Activated CD4-positive, alpha-beta T cell treated with anti-CD3 and anti-CD28 coated beads for 4 hours (primary cell): ENCODE measurements at places on chromosomes 5 and 9.

GRCh38 chr5:178866946-178867345, 7.2 kb downstream of the ZNF354B start:
- DNase-seq = no peak

DNA sequence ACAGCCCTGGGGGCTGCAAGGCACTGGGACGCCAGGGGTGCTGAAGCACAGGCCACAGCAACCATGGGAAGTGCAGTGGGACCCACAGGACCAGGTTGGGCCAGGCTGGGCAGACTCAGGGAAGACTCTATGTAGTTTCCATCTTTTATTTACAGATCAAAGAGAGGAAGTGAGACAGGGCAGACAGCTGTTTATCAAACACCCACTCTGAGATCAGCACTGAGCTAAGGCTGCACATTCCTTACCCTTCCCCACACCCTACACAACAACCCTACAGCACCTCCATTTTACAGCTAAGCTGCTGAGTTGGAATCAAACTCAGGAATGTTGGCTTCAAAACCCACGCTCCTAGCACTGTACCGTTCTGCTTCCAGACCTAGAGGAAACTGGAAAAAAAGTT, 19.8 kb downstream of the BARHL1 start:
- no peak for DNase-seq

DNA sequence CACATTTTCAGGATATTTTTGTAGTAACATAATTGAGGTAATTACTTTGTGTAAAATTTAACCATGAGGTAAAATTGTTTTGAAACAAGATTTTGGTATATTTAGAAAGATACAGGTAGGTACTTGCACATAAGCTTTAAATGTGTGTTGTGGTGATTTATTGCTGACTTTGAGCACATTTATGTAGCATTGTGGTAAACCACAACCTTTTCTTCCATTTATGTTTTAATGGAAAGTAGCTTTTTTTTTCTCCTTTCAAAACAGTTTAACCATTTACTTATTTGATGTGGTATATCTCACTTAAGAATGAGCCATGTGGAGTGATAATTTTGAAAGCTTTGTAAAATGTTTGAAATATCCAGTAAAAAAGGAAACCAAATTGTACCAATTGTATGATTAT, 35.6 kb downstream of the FCHO2 start:
- no peak for DNase-seq

- no peak for DNase-seq
Measured at GRCh38 chr9:134689321-134690181, 47.9 kb downstream of the COL5A1 start.

DNA sequence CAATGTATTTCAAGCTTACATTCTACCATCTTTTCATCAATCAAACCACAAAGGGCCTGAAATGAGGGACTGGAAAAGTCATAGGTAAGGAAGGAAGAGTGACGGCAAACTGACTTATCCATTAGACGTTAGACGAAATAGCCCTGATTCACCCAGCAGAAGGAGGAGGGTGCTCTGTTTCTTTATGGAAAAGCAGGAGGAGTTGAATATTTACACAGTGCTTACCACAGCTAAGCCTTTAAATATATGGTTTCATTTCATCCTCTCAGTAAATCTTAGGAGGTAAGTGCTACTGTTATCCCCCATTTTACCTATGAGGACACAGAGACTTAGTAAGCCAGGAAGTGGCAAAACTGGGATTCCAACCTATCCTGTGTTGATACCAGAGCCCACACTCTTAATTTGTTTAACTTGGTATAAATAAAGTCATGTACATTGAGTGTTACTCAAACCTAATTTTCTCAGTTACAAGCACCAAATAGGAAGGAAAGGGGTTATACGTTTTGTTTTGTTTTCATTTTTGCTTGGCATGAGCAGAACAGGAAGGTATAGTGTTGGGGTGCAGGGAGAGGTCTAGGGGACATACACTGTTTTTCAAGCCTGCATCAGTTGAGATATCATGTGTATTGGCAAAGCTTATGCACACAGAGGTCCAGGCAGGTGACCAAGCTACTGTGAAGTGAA, 98.1 kb upstream of the IFNK start:
- DNase-seq = no peak

DNA sequence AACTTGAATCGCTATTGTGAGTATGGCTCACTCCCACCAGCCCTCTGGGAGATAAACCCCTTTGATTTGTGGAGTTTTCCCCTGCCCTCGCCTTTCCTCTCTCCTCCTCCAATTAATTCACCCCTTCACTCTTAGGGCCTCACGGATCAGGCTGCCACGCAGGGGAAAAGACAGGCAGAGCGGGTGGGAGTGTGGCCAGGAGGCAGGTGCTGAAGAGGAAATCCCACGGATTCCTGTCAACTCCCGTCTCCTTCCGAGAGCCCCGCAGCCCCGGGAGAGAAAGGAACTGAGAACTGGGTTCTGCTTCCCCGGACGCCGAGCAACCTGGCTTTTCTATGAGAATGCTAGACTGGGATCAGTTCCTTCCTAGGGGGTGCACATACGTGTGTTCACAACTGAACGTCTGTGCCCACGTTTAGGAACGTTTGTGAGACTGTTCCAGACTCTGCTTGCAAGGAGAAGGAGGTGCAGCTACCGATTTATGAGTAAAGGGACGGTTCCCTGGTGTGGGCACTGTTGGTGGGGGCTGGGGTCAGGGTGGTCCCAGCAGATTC, 314.5 kb upstream of the TLE4 start:
- no peak for DNase-seq

DNA sequence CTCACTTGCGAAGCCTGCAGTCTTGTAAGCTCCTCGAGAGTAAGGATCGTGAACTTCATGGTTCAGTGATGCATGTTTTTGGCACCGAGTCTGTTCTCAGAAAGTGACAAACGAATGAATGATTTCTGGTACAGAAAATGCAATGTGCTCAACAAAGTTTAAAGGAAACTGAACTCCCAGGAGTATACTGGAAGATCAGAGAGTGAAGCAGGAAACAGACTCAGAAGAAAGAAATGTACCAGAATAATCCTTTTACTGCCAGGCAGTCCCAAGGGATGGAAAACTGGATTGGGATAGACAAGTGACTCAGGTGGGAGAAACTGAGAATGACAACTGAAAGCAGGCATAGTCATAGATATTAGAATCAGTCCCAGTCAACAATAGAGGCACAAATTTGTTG, 420.6 kb downstream of the CTNND2 start:
- no peak for DNase-seq

DNA sequence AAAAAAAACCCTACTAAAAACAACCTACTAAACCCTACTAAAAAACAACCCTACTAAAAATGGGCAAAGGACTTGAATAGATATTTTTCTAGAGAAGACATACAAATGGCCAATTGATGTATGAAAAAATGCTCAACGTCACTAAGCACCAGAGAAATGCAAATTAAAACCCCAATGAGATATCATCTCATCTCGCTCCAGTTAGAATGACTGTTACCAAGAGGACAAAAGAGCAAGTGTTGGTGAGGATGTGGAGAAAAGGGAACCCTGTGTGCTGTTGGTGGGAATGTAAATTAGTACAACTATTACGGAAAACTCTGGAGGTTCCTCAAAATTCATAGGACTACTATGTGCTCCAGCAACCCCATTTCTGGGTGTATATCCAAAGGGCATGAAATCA, 10.8 kb downstream of the SDHA start:
- DNase-seq = no peak

GRCh38 chr5:140753561-140753960, 32.4 kb upstream of the PCDHA1 start:
- no peak for DNase-seq

GRCh38 chr9:114494776-114495569, 10.3 kb downstream of the WHRN start:
- no peak for DNase-seq

DNA sequence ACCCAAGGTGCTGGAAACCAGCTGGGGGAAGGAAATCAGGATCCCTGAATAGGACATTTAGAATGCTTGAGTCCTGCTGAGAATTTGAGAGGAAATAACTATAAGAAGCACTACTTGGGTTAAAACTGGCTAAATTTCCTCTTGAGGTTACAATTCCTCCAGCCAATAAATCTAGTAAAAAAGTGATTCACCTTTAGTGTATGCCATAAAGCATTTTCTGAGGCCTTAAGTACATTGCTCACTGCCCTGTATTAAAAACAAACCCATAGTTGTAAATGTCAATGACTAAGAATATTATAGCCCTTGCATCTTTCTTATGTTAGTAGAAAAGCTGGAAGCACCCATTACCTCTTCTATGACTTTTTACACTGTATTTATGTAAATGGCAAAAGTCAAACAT, 634.7 kb upstream of the ARRDC3 start:
- DNase-seq = no peak

- no peak for DNase-seq
Measured at GRCh38 chr9:86488794-86489193, 134.6 kb upstream of the TUT7 start.

GRCh38 chr5:126917918-126918614, 112.3 kb downstream of the MARCHF3 start:
- no peak for DNase-seq

- DNase-seq = no peak
Measured at GRCh38 chr5:34719029-34719428, 62.9 kb downstream of the RAI14 start.

GRCh38 chr5:77396017-77396416, 96.1 kb downstream of the WDR41 start:
- DNase-seq = no peak

GRCh38 chr5:112923148-112923917, 1.3 kb upstream of the REEP5 start:
- peak; percentile 16 for DNase-seq

- no peak for DNase-seq
Measured at GRCh38 chr9:8693464-8693863, 893.9 kb upstream of the DMAC1 start.

- no peak for DNase-seq
Measured at GRCh38 chr5:59596586-59597350, 296.8 kb downstream of the PDE4D start.
